H54 (cell line): ENCODE measurements at places on chromosomes 13 and 19.

- DNase-seq, result no peak
Measured at GRCh38 chr19:45879971-45880370, 6.0 kb downstream of the IRF2BP1 start.

- no peak for DNase-seq
Measured at GRCh38 chr19:23285948-23286347, 35.8 kb upstream of the ZNF724 start.

DNA sequence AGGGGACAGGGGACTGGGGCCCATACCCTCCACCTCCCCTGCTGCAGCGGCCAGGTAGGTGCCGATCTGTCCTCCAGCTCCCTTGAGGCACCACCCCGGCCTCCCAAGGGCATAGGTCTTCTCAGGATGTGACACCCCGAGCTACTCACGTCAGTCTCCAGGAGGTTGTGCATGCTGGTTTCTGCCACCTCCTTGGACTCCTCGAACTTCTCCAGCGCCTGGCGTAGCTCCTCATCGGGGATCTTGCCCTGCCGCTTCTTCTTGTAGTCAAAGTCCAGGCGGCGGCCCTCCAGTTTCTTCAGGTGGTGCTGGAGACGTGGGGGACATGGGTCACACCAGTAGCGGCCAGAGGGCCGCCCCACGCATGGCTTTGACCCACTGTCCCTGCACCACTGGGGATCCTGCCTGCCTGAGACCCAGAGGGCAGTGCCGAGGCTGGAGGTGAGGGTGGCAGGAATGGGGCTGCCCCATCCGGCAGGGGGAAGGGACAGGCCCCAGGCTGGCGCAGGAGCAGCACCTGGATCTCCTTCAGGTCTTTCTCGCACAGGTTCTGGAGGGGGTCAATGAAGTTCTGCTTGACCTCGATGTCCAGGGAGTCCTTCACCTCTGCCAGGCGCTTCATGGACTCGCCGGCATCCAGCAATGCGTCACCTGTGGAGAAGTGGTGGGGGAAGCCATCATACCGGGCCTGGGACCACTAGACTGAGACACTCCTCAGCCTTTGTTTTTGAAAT, 20.4 kb downstream of the MPND start:
- no peak for DNase-seq

DNA sequence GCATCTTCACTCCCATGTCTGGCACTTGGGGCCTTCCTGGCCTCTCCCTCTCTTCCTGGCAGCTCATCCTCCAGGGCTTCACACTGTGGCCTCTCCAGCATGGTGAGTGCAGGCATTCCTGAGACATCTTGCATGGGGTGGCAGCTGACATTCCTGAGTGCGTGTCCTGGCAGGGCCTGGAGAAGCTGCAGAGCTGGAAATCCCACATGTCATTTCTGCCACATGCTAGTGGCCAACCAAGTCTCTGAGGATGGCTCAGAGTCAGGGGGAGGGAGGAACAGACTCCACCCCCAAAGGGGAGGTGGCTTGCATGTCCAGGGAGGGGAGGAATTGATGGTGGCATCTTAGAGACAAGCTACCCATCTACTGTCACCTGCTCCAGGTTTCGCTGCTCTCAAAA, 41.6 kb upstream of the AMER2 start:
- no peak for DNase-seq

- DNase-seq, result no peak
Measured at GRCh38 chr19:42178791-42179674, 38.4 kb downstream of the DEDD2 start.

DNA sequence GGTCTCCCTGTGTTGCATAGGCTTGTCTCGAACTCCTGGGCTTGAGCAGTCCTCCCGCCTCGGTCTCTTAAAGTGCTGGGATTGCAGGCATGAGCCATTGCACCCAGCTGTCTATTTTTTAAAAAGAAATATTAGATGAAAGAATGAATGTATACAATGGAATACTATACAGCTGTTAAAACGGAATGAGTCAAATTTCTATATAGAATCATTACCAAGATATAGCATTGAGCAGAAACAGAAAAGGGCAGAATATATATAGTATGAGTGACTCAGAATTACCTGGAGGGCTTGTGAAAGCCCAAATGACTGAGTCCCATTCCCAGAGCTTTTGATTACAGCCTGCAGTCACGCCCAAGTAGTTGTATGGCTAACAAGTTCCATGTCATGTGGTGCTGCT, 4.4 kb downstream of the DACT3 start:
- DNase-seq, result no peak

- no peak for DNase-seq
Measured at GRCh38 chr19:34082289-34083077, 89.8 kb upstream of the LSM14A start.

DNA sequence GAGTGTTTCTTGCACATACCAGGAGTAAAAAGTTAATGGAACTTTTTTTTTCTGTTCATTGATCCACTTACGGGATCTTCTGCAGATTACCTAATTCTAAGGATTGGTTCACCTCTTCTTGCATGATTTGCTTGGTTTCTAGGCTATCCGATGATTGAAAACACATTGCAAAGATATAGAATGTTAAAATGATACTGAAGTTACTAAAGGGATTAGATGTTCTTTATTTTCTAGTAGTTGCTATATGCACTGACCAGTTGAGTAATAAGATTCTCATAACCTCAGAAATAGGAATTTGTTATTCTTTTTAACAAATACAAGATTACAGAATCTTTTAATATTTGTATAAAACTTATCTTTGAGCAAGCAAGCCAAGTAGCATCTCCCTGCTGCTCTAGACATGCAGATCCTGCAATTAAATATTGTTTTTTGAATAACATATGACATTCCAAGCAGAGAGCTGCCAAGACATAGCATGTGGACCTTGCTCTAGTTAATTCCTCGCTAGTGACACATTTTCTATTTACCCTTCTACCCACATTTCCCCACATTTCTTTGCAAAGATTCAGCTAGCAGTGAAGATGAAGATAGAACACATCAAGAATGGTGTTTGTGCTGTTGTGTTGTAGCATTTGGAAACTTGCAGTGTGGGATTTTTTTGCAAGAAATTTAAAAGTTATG, 51.7 kb upstream of the RNF113B start:
- no peak for DNase-seq

DNA sequence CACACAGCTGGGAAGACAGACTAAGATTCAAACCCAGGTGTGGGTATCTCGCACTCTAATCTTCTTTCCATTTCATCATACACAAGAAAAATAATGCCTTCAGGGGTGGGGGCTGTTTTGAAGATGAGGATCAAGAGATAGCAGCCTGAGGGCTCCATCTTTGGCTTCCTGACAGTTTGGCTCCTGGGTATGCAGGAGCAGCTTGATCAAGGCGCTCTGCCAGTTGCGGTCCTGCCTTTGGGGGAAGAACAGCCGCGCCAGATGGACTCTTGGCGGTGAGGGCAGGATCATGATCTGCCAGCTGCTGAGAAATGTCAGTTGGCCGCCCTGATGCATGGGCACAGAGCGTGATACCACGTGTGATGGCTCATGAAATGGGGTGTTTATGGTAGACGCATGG, 119.1 kb downstream of the IER2 start:
- DNase-seq, result no peak

DNA sequence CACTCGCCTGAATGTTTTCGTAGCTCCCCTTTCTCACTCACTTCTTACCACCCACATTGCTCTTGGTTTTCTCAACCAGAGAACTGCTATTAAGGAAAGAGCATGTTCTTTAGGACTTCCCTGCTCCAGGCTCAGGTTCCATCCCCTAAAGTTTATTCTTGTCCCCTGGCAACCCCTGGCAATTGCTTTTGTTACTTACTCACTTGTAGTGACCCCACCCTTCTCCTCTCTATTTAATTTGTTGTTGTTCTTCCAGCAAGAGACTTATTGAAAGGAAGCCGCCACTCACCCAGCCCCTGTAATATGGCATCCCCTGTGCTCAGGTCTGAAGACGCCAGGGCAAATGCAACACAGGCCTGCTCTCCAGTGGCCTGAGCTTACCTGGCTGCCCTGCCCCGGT, 233.7 kb upstream of the SOX21 start:
- DNase-seq, result no peak

GRCh38 chr13:99948907-99949678, 22.5 kb downstream of the ZIC5 start:
- DNase-seq, result no peak

- no peak for DNase-seq
Measured at GRCh38 chr13:102233566-102234208, 168.2 kb downstream of the FGF14 start.

- DNase-seq, result no peak
Measured at GRCh38 chr19:47153266-47153665, 22.6 kb downstream of the SAE1 start.

DNA sequence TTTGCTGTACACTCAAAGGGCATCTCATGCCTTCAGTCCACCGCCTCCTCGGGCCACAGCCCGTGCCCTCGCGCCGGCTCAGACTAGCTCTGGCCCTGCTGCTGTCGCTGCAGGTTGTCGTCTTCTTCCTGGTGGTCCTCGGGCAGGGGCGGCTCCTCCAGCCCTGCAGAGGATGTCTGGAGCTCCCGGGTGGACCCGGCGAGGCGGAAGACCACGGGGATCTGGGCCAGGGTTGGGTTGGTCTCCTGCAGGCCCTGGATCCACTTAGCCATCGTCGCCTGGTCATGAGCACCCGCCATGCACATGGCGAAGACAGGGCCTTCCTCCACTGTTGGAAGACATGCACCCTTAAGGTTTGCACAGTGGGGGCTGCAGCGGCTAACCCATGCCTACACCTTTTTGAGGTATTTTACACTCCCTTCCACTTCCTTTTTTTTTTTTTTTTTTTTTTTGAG, 489 bp upstream of the ZNF653 start:
- DNase-seq, result no peak

DNA sequence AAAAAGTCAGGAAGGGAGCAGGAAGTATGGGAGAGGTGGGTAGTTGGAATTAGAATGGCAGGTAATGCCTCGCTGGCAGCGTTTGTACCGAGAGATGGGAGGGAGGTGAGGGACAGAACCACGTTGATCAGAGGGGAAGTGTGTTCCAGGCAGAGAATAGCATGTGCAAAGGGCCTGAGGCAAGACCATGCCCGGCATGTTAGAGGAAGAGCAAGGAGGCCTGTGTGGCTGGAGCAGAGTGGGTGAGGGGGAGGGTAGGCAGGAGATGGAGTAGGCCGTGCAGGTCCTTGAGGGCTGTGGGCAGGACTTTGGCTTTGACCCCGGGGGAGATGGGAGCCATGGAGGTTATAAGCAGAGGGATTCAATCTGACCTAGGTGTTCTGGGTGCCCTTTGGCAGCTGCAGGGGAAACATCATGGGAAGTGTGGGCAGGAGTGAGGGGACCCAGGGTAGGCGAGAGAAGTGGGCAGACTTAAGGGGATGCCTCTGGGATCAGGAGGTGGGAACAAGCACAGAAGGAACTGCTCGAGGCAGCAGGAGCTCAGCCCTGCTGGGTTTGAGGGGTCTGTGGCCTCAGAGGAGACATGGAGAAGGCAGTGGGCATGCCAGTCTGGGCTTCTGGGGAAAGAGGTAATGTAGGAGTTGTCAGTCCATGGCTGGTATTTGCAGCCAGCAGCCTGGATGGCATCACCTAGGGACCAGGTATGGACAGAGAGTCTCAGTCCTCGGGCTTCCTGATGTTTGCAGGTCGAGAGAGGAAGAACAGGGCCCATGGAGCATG, 48.8 kb downstream of the CD320 start:
- DNase-seq, result no peak

DNA sequence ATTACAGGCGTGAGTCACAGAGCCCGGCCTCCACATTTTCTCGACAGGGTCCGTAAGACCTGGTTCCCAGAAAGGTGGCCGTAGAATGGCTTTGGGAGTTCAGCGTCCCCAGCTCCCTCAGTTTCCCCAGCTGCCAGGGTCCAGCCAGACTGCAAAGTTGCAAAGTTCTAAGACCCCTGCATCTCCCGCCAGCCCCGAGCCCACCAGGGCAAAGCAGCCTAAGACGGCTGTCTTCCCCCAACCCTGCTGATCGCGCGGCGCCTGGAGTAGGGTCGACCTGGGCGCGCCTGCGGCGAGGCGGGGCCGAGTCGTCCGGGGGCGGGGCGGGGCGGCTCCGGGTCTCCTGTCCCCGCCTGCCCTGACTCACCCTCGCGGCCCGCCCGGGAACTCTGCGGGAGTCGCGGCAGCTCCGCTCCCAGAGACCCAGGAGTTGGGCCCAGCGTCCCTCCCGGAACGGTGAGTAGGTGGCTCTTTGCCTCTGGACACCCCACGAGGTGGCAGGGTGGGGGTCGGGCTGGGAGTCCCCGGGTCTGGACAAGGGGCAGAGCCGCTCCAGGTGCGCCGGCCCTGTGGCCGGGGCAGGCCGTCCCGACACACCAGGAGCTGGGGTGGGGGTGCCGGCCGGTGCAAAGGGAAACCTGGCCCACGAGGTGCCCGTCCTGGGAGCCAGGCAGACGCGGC, at the start of gene LRRC8E:
LRRC8E (plus strand) TSS at position 366 of the 681 bp plus-strand sequence. CDS start 7,094 bp downstream, outside the sequence.
- peak; percentile 74 for DNase-seq

DNA sequence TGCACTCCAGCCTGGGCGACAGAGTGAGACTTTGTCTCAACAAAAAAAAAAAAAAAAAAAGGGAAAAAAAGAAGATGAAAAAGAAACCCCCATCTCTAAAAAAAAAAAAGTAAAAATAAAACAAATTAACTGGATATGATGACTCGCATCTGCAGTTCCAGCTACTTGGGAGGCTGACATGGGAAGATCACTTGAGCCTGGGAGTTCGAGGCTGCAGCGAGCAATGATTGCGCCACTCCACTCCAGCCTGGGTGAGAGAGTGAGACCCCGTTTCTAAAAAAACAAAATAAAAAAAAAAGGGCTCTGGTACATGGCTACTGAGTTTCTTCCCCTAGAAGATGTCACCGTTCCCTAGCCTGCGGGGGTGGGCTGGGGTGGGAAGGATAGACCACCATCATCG, 2.4 kb upstream of the CATSPERG start:
- no peak for DNase-seq

DNA sequence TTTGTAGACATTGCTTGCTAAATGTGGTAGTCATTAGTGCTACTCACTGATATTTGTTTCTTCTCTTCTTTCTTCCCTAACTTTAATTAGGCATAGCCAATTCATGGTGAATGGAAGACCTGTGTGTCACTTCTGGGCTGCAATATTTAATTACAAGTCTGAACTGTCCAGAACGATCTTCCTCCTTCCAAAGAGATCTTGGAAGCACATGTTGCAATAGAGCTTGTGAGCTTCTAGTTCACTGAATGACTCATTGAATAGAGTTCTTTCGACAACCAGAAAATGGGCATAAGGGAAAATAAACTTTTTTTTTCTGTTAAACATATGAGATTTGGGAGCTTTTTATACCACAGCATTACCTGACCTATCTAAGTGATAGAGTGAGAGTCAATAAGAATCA, 1264.6 kb downstream of the PCDH9 start:
- DNase-seq, result no peak

DNA sequence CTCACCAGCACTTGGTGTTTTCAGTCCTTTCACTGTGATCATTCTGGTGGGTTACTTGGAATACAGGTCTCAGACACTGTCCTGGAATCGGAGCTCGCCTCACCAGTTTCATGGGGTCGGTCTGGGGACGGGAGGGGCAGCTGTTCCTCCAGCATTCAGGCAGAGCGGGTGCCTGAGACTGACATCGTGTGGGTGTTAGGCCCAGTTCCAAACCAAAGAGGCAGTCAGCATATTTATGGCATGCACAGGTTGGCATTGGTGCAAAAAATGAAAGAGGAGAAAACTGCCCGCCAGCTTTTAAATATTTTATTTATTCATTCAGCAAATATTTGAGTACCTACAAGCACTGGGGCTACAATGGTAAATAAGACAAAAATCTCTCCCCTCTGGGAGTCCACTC, 20.1 kb downstream of the PLEKHF1 start:
- no peak for DNase-seq
